ENCODE measurements at places on chromosomes 1 and 21.

DNA sequence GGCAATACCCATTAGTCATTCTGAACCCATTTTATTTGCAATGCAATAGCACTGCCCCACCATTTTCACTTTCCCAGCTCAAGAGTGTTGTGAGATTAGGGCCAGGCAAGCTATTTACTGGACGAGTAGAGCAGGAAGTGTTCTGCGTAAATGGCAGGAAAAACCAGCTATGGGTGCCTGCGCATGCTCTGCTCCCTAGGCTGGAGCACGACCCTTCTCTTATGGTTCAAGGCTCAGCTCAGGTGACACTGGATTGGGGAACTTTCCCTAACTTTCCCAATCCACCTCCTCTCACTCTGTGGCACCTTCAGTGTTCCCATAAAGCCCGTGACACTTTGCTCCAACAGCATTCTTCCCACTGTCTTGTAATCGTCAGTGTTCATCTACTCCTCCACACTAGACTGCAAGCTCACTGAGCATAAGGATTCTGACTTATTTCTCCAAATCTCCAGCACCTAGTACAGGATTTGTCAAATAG lies 3.6 kb upstream of the MAN1A2 start:
- no peak for DNase-seq

DNA sequence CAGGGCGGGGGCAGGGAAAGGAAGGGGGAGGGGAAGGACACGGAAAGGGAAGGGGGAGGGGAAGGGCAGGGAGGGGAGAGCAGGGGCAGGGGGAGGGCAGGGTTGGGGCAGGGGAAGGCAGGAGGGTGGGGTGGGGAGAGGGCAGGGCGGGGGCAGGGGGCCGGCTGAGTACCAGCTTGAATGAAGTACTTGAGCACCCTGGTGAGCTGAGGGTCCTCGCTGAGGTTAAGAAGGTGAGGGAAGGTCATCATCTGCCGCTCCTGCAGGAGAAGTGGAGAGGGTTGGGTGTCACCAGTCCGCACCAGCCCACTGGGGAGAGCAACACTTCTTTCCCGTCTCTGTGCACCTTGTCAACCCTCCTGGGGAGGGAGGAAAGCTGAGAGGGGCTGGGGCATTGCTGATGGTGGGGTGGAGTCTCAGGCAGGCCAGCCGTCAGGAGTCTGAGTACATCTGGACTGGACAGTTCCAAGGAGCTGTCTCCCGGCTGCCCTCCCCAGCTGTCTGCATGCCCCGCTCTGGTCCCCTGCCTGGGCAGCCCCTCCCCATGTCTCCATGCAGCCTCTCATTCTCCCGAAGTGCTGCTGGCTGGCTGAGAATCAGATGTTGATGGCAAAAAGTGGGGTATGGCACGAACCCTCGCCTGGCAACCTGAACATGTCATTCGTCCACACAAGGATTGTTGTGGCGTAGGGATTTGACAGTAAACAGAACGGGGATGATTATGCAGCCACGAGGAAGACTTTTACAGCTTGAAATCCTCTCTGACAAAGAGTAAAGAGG lies 70.0 kb downstream of the SCCPDH start:
- DNase-seq: no peak

DNA sequence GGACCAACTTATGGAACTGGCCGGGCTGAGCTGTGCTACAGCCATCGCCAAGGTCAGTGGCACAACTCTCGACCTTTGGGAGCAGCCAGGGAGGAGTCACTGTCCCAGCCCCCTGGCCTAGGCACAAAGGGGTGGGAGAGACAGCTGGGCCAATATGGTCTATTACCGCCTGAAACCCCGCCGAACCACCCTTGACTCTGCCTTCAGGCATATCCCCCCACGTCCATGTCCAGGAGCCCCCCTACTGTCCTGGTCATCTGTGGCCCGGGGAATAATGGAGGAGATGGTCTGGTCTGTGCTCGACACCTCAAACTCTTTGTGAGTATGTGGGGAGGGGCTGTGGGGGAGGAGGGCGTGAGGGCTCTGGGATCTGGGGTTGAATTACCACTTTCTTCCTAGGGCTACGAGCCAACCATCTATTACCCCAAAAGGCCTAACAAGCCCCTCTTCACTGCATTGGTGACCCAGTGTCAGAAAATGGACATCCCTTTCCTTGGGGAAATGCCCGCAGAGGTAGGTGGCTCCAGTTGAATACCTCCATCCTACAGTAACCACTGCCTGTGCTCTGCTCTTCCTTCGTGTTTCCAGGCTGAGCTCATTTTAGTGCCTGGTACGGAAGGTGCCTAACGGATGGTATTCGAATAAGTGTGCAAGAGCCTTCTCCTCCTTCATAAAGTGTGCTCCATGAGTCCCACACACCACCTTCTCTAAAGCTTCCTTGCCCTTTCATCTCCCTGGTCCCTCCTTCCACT lies 758 bp downstream of the NAXE start:
- DNase-seq: no peak

GRCh38 chr1:9455487-9456234 lies 83.6 kb upstream of the SLC25A33 start:
- no peak for DNase-seq

- DNase-seq: no peak
Measured at GRCh38 chr1:81803431-81804110, 2.8 kb downstream of the ADGRL2 start.

GRCh38 chr1:81068726-81069125 lies 732.0 kb upstream of the ADGRL2 start:
- DNase-seq: no peak

DNA sequence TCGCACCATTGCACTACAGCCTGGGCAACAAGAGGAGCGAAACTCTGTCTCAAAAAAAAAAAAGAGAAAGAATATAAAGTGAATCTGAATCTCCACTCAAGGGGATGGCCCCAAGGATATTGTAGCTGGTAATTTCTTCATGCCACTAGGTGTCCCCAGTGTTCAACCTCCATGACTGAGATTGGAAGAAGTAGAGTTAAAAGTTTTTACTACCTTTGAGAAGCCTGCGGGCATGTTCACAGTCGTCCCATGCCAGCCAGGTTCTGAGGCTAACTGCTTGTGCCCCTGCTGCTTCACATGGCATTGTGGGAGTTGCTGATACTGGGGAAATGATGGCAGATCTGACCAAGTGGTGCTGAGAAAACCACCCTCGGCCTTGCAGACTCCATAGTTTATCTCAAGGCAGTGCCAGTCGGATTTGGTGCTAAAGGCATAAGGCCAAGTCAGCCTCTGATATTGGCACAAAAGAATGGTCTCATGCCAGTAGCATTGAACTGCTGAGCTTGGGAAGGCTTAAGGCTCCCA lies 10.8 kb upstream of the SHISA4 start:
- DNase-seq: no peak

DNA sequence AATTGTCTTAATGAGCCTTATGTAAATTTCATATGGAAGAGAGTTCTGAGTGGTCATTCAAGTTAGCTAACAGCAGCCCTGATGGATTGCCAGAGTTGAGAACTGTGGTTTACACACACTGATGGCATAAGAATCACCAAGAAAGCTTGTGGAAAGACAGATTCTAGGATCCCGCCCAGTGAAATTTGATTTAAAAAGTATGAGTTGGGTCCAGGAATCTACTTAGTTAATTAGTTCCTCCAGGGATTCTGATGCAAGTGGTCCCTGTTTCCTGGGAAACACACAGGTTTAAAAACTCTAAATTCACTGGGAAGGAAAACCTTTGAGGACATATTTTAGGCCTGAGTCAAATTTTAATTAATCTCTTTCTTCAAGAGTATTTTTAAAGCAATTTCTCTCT lies 144.3 kb downstream of the NTPCR start:
- DNase-seq: no peak

DNA sequence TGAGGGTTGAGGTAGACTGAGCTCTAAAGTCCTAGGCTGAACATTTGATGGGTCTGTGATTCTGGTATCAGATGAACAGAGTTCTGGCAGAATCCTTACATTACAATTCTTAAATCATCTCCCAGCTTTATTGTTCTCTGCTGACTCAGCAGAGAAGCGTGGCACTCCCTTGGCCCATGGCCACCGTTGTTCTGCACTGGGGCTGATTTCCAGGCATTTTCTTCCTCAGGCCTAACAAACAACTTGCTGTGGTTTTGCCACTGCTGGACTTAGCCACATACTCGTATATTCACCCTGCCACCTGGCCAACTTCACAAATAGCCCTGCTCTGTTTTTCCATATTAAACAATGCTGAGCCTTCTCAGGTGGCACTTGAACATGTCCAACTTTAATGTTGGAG lies 223.2 kb downstream of the TNR start:
- DNase-seq: no peak
